Activated CD4-positive, alpha-beta T cell treated with anti-CD3 and anti-CD28 coated beads for 36 hours (primary cell): ENCODE measurements at places on chromosomes 2 and 18. TPM values are rescaled to one million over a fixed set of nuclear protein-coding genes. Genes with fewer than 3 reads are reported as not detected.

DNA sequence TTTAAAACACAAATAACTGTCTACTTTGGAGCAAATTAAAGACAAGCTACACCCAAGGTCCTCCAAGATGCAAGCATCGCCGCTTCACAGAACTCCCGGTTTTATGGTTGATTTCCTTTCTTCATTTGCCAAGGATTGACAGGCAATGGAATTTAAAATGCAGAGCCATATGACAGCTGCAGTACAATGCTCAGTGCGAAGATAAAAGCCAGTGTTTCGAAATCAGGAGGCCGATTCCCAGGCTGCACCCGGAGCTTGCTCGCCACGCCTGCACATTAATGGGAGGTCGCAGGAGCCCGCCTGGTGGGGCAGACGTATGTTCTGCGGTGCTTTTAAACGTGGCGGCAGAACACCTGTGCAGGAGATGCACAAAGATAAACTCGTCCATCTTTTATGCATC, 727.6 kb upstream of the SOX11 start:
- no peaks in the 10 kb centered on the region for H3K36me3 ChIP-seq
- H3K4me1 ChIP-seq = no peaks in the 10 kb centered on the region
- no peak for DNase-seq
- no peak overlapping the region for H3K4me3 ChIP-seq
- H3K27me3 ChIP-seq = no peaks in the 10 kb centered on the region

SPP2 gene
- total RNA-seq = not detected

DNA sequence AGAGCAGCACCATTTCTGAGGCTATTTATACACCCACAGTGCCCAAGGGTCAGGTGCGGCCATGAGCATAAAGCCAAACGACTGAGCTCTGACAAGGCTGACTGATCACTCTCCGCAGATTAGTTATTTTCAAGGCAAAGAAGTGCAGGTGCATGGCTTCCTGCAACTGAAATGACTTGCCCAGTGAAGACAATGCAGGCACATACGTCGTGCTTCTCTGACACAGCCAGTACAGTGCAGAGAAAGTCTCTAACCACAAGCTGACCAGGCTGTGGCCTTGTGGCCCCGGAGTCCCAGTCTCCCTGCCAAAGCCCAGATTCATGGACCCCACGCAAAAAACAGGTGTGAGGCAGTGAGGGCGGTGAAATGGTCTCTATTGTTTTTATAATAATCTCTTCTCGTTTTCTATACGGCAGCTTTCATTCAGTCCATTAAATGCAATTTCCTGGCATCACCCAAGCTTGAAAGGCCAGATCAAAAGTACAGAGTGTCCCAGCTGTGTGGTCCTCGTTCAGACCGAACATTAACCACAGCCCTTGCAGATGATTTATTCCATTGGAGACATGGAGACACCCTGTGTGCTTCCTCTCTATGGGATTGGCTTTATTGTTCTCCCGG, 447.0 kb upstream of the ID2 start:
- H3K4me1 ChIP-seq = peaks cover 19% of the 10 kb centered on the region
- no peaks in the 10 kb centered on the region for H3K36me3 ChIP-seq
- H3K27ac ChIP-seq = no peak overlapping the region
- peaks cover 20% of the 10 kb centered on the region for H3K27me3 ChIP-seq
- H3K4me3 ChIP-seq = no peak overlapping the region
- no peak for DNase-seq

GALR1 gene
- not detected for total RNA-seq

DNA sequence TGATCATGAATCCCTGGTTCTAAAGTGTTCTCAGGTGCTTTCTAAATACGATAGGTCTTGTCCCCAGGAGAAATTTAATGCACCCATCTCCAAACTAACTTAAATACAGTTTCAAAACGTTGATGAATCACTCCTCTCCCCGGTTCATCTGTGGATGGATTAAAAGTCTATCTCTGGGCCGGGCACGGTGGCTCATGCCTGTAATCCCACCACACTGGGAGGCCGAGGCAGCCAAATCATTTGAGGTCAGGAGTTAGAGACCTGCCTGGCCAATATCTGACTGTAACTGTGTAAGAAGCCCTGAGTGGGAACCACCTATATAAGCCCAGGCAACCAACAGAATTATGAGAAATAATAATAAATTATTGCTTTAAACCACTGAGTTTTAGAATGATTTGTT, 78.7 kb downstream of the LONRF2 start:
- no peak for DNase-seq
- H3K4me1 ChIP-seq = no peaks in the 10 kb centered on the region
- H3K27ac ChIP-seq = no peak overlapping the region
- peaks cover 3% of the 10 kb centered on the region for H3K27me3 ChIP-seq
- no peak overlapping the region for H3K4me3 ChIP-seq

DNA sequence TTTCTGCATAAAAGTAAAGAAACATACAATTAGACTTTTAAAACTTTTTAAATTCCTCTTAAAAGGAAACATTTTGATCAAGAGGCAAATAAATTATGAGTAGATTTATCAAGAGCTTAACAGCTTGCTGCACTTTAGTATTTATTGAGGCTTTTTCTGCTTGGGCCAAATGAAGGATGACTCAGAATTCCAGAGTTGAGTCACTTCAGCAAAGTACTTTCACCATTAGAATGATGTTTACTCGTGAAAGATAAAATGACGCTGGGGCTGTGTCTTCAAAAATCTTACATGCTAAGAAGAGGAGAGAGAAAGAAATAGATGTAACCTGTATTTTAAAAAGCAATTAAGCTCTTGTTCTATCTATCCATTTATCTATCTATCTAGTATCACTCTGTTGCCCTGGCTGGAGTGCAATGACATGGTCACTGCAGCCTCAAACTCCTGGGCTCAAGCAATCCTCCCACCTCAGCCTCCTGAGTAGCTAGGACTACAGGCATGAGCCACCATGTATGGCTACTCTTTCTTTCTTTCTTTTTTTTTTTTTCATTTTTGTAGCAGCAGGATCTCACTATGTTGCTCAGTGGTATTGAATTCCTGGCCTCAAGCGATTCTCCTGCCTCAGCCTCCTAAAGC, 75.3 kb upstream of the RIOK3 start:
- H3K36me3 ChIP-seq = peaks cover 2% of the 10 kb centered on the region
- DNase-seq = peak; percentile 11
- H3K27me3 ChIP-seq = no peaks in the 10 kb centered on the region
- no peak overlapping the region for H3K4me3 ChIP-seq
- peak overlapping the region; percentile 69 for H3K27ac ChIP-seq
- peaks cover 16% of the 10 kb centered on the region for H3K4me1 ChIP-seq

DNA sequence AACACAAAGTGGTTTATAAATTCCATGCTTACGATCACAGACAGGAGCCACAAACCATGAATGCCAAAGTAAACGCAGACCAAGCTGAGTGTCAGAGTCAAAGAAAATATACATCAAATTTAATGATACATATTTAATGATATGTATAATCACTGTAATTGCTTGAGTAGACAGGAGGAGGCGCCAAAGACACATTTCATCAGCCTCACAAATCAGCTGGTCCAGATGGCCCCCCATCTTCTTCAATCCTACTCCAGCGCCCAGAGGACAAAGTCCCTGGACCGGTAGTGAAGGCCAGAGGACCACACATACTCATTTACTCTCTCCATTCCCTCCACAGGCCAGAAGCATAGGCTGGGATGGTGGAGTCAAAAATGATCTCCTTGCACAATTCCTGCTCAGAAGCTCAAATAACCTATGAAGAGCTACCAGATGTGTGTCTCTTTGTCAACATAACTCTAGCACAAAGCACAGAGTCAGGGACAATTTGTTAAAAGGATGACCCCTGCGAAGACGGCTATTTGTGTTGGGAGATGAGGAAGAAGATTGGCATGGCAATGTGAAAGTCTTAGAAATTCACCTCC, 149.3 kb upstream of the PGAP1 start:
- H3K36me3 ChIP-seq = peaks cover 67% of the 10 kb centered on the region
- H3K27me3 ChIP-seq = no peaks in the 10 kb centered on the region
- H3K27ac ChIP-seq = no peak overlapping the region
- peak; percentile 22 for DNase-seq
- peaks cover 40% of the 10 kb centered on the region for H3K4me1 ChIP-seq

- H3K4me3 ChIP-seq = no peak overlapping the region
- H3K4me1 ChIP-seq = peaks cover 8% of the 10 kb centered on the region
- no peaks in the 10 kb centered on the region for H3K27me3 ChIP-seq
- no peak overlapping the region for H3K27ac ChIP-seq
Observed at GRCh38 chr18:260547-260946, 7.3 kb downstream of the THOC1 start.

- H3K4me3 ChIP-seq = no peak overlapping the region
- H3K27ac ChIP-seq = no peak overlapping the region
- H3K27me3 ChIP-seq = peaks cover 9% of the 10 kb centered on the region
- peak; percentile 10 for DNase-seq
- H3K36me3 ChIP-seq = no peaks in the 10 kb centered on the region
Observed at GRCh38 chr18:48330016-48330991, 78.9 kb downstream of the ZBTB7C start.

CFC1 gene
- total RNA-seq = not detected

DNA sequence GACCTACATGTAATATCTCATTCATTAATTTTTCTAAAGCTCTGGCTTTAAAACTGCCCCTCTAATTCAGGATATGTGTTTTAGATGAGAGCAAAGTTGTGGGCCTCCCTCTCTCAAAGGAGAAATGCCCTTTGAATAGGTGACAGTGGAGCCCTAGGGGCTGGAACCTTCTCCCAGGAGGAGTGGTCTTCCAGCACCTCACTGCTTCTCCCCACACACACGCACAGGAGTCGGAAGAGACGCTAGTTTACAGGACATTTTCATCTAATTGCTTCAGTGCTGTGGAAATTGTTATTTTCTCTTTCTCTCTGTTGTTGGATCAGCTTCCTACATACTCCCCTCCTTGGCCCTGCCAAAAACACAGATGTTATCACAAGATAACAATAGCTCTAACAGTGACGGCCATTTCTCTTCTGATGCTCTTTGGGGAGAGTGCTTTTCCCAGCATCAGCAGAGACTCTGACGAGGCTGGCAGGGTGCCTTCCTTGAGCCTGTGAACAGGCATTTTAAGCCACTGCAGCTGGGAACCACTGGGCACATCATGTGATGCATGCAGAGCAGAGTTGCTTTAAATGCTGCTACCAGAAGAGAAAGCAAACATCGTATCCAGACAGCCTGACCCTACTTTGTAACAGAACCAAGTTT, 209.4 kb upstream of the SP5 start:
- H3K27ac ChIP-seq = no peak overlapping the region
- no peak overlapping the region for H3K4me3 ChIP-seq
- DNase-seq = no peak
- no peaks in the 10 kb centered on the region for H3K36me3 ChIP-seq
- peaks cover 29% of the 10 kb centered on the region for H3K4me1 ChIP-seq
- H3K27me3 ChIP-seq = peaks cover 5% of the 10 kb centered on the region

GRCh38 chr2:140604096-140604495, 1526.7 kb downstream of the LRP1B start:
- no peak overlapping the region for H3K4me3 ChIP-seq
- DNase-seq = no peak
- H3K4me1 ChIP-seq = no peaks in the 10 kb centered on the region
- no peaks in the 10 kb centered on the region for H3K27me3 ChIP-seq

DNA sequence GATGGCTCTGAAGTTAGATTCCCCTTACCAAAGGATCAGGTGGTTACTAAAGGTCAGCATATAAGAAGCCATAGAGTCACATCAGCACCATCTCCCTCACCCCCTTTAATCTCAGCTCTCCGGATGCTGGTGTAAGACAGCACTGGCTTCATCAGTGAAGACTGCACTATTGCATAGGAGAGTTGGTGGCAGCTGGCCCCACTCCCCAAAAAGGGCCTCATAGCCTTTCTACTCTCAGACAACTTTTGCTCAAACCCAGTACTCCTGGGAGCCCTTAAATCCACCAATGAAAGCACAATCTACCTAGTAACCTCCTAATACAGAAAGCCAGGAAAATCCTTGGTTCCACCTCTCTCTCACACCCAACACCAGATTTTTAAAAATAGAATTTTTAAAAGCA, 6.9 kb upstream of the DIPK1C start:
- no peaks in the 10 kb centered on the region for H3K36me3 ChIP-seq
- DNase-seq = no peak
- no peaks in the 10 kb centered on the region for H3K4me1 ChIP-seq
- H3K27ac ChIP-seq = no peak overlapping the region
- no peaks in the 10 kb centered on the region for H3K27me3 ChIP-seq
- H3K4me3 ChIP-seq = no peak overlapping the region

DNA sequence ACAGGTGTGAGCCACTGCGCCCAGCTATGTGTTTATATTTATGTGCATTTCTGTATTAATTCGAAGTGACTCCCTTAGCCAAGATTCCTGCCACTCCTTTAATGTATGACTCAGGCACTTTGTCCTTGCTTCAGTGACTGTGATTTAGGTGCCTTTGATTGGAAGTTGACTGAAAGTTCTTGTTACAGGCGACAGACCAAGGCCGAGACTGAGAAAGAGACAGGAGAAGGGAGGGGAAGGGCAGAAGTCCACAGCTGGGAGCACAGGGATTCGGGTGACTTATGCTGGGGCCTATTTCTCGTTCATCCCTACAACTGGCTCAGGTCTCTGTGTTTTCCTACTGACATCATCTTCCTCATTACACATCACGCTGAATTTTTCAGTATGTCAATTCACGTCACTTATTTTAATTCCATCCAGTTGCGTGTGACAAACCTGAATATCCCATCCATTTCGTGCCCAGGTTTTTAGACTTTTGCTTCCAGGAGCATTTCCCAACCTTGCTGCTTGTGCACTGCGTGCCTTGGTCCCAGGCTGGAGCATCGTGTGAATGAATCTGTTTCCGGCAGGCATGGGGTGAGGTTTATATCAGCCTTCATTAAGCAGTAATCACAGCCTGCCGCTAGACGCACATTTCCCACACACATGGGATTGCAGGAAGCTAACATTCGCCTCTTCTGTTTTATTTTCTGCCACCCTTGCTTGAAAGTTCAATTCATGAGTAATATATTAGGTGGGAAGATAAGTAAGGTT, 42.4 kb downstream of the TMEM18 start:
- H3K36me3 ChIP-seq = no peaks in the 10 kb centered on the region
- peaks cover 6% of the 10 kb centered on the region for H3K4me1 ChIP-seq
- H3K4me3 ChIP-seq = no peak overlapping the region
- DNase-seq = no peak
- H3K27ac ChIP-seq = no peak overlapping the region

GRCh38 chr2:73072129-73072395, 550 bp upstream of the SFXN5 start:
- DNase-seq = peak; percentile 33
- H3K27me3 ChIP-seq = no peaks in the 10 kb centered on the region
- peaks cover 17% of the 10 kb centered on the region for H3K4me1 ChIP-seq
- peak overlapping the region; percentile 90 for H3K27ac ChIP-seq

DNA sequence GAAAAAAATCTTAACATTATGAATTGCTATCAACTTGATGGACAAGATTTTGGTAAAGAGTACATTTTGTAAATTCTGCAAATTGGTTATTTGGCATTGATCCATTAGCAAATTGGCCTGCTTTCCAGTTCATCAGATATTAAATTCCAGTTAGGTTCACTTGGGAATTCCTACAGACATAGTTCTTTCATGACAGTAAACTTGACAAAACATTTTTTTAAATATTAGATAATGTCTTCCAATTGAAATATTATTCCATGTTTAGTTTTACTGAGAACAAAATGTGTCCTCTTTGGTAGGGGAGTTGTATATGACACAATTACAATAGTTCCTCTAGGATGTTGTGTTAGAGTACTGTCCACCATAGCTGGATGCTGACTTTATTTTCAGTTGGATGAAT, 141.9 kb downstream of the LCLAT1 start:
- no peak overlapping the region for H3K4me3 ChIP-seq
- peaks cover 20% of the 10 kb centered on the region for H3K36me3 ChIP-seq
- H3K4me1 ChIP-seq = no peaks in the 10 kb centered on the region
- no peaks in the 10 kb centered on the region for H3K27me3 ChIP-seq
